ENCODE measurements at places on chromosomes 6 and 20.

GRCh38 chr6:31744422-31744821 is 4.6 kb downstream of the MSH5 start:
- H3K27ac ChIP-seq, result no peak overlapping the region
- no peak overlapping the region for H3K4me3 ChIP-seq
- H3K27me3 ChIP-seq, result no peaks in the 10 kb centered on the region

DNA sequence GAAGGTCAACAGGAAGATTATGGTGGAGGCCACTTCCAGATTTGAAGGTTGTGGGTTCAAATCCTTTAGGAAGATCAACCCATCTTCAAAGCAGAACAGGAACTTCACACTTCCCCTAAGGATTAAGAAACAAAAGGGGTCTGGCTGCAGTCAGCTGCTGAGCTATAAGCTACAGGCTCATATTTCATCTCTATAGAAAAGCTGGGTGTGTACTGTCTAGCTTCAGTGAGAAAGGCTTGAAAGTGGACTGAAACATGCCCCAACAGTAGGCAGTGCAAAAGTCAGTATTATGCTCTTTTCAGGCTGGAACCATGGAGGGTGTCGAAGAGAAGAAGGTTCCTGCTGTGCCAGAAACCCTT is 60.1 kb upstream of the SPDEF start:
- peaks cover 15% of the 10 kb centered on the region for H3K36me3 ChIP-seq
- H3K27ac ChIP-seq, result no peak overlapping the region
- DNase-seq, result no peak
- no peak overlapping the region for H3K4me3 ChIP-seq
- H3K27me3 ChIP-seq, result no peaks in the 10 kb centered on the region

DNA sequence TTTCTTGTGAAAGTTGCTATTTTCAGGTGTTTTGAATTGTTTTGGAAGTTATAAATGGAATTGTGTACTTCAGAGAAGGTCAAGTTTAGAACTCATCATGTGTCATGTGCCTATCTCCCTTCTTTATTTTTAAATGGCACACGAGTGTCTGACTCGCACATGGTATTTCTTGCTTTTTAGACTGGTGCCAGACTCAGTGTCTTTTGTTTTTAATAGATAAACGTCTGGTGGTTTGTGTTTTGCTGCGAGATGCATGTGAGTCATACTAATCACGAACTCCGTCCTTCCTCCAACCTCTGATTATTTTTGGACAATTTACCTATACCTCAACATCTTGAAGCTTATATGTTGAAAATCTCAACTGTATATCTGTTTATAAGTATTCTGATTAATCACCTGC is 292.1 kb downstream of the CDKAL1 start:
- no peaks in the 10 kb centered on the region for H3K27me3 ChIP-seq
- H3K36me3 ChIP-seq, result peaks cover 47% of the 10 kb centered on the region
- peaks cover 10% of the 10 kb centered on the region for H3K4me1 ChIP-seq
- no peak overlapping the region for H3K4me3 ChIP-seq
- no peak overlapping the region for H3K27ac ChIP-seq
- DNase-seq, result no peak

GRCh38 chr6:159037756-159038290 is 7.0 kb downstream of the TAGAP start:
- peaks cover 82% of the 10 kb centered on the region for H3K4me1 ChIP-seq
- peak overlapping the region; percentile 83 for H3K27ac ChIP-seq
- no peaks in the 10 kb centered on the region for H3K27me3 ChIP-seq
- peaks cover 86% of the 10 kb centered on the region for H3K36me3 ChIP-seq

- H3K4me3 ChIP-seq, result no peak overlapping the region
- peaks cover 7% of the 10 kb centered on the region for H3K4me1 ChIP-seq
- no peak for DNase-seq
- H3K36me3 ChIP-seq, result peaks cover 78% of the 10 kb centered on the region
- H3K27me3 ChIP-seq, result no peaks in the 10 kb centered on the region
Observed at GRCh38 chr6:118501765-118502164, 46.3 kb upstream of the PLN start.

DNA sequence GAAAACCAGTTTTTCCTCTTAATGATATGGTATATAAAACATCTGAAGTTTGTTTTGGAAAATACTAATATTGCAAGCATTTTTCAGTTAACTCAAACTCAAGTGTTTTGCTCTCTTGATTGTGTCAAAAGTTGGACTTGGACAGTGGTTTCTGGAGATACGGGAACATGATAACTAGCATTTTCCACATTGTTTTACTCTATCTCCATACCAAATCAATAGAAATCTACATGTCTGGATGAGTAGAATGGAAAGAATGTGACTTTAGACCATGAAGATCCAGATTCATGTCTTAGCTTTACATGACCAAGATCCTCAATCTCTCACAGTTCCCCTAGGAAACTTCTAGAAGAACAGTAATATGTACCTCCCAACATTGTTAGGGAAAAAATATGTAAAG is 22.2 kb upstream of the FBXO30 start:
- H3K27ac ChIP-seq, result no peak overlapping the region
- peaks cover 5% of the 10 kb centered on the region for H3K36me3 ChIP-seq
- no peak for DNase-seq

DNA sequence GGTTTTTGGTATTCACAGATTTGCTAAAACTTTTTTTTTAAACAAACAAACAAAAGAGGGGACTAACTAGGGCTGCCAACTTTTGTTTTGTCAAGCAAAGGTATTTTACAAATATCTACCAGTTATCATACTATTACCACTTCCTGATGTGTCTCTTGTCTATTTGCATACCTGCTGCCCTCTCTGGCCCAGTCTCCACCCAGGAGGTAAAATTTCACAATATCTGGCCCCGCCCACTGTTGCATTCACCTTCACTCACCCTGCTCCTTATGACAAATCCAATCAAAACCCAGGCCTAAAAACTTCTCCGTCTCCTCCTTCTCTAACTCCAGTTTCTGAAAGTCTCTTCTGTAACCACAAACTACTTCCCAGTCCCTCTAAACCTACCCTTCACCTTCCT is 82.2 kb downstream of the TRERF1 start:
- H3K4me3 ChIP-seq, result peak overlapping the region; percentile 2
- peak; percentile 32 for DNase-seq
- peak overlapping the region; percentile 93 for H3K27ac ChIP-seq
- H3K27me3 ChIP-seq, result no peaks in the 10 kb centered on the region
- peaks cover 82% of the 10 kb centered on the region for H3K4me1 ChIP-seq

- peaks cover 3% of the 10 kb centered on the region for H3K4me1 ChIP-seq
- peaks cover 31% of the 10 kb centered on the region for H3K27me3 ChIP-seq
- H3K27ac ChIP-seq, result no peak overlapping the region
- H3K36me3 ChIP-seq, result no peaks in the 10 kb centered on the region
- DNase-seq, result no peak
- no peak overlapping the region for H3K4me3 ChIP-seq
Observed at GRCh38 chr6:16204653-16205376, 33.6 kb upstream of the GMPR start.

GRCh38 chr20:24620937-24621519 is 151.6 kb downstream of the SYNDIG1 start:
- no peak overlapping the region for H3K27ac ChIP-seq
- no peak for DNase-seq
- no peaks in the 10 kb centered on the region for H3K36me3 ChIP-seq
- H3K27me3 ChIP-seq, result peaks cover 6% of the 10 kb centered on the region
- no peak overlapping the region for H3K4me3 ChIP-seq

DNA sequence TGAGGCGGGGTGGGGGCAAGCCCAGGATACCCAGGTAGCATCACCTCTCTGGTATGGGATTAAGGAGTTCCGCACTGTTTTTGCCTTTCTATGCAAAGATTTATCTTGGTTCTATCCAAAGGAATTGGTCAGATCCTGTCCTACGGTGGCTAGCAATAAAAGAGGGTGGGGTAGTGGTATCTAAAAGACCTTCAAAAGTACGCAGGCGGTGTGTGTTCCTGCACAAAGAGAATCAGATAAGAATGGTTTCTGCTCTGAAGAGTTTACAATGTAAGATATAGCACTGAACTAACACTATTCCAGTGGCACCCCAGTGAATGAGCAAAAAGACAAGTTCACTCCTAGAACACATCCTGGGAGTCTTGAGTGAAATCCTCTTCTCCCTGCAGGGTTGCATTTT is 6.3 kb downstream of the MRPS18A start:
- DNase-seq, result no peak
- peaks cover 89% of the 10 kb centered on the region for H3K36me3 ChIP-seq
- peaks cover 39% of the 10 kb centered on the region for H3K4me1 ChIP-seq
- no peak overlapping the region for H3K4me3 ChIP-seq
- peak overlapping the region; percentile 44 for H3K27ac ChIP-seq

DNA sequence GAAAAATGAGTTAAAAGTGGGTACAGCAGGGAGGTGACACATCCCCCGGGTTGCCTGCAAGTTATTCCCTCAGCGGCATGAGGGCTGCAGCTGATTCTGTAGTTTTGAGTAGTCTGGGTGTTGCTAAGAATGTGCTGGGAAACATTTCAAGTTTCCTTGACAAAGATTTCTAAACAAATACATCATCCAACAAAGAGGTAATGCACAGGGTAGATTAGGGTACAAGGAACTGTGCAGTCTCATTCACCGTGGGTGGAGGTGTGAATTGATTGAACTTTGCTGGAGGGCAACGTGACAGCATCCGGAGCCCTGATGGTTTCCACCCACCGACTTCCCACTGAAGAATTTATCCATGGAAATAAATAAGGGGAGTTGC is 21.8 kb downstream of the CASS4 start:
- no peaks in the 10 kb centered on the region for H3K27me3 ChIP-seq
- DNase-seq, result peak; percentile 25
- no peak overlapping the region for H3K4me3 ChIP-seq
- no peaks in the 10 kb centered on the region for H3K36me3 ChIP-seq

DNA sequence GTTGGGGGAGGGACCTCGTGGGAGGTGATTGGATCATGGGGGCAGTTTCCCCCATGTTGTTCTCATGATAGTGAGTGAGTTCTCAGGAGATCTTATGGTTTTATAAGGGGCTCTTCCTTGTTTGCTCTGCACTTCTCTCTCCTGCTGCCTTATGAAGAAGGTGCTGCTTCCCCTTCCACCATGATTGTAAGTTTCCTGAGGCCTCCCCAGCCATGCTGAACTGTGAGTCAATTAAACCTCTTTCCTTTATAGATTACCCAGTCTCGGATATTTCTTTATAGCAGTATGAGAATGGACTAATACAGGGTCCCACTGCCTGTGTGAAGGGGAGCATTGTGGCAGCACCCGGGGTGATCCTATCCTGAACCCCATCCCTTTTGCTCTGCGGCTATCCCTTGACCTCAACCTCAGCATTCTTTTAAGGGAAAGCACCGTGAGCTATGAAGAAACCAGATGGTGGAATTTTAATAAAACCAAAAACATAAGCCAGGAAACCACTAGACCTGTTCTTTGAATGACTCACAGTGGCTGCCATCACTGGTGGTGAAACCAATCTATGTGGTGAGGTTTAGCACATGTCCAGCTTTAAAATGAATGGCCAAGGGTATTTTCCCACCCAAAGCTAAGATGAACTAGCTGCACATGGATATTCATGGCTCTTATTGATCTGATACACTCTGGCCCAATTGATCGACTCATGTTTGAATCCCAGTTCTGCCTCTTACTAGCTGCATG is 62.2 kb downstream of the ZDHHC14 start:
- H3K27ac ChIP-seq, result peak overlapping the region; percentile 86
- H3K27me3 ChIP-seq, result no peaks in the 10 kb centered on the region
- DNase-seq, result no peak
- no peak overlapping the region for H3K4me3 ChIP-seq
- peaks cover 16% of the 10 kb centered on the region for H3K36me3 ChIP-seq

DNA sequence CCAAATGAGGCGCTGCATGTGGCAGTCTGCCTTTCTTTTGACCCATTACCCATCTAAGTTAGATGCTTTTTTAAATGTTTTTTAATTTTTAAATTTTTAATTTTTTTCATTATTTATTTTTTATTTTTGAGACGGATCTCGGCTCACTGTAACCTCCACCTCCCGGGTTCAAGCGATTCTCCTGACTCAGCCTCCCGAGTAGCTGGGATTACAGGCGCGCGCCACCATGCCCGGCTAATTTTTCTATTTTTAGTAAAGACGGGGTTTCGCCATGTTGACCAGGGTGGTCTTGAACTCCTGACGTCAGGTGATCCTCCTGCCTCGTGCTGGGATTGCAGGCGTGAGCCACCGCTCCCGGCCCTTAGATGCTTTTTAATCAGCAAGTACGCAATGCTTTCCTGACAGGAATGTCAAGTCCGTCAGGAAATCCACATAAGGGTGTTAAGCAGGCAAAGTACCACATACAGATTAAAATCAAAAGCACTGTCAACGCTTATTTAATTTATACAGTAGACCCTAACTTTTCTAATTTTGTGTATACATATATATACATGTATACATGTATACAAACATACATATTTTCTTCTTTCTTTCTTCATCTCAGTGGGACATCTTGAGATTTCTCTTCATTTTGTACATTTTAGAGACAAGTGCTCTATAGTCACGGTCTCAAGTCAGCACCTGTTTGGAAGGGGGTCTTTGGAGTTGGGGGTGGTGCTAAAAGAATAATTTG is 995 bp upstream of the GSTA4 start:
- peak overlapping the region; percentile 100 for H3K27ac ChIP-seq
- peak; percentile 64 for DNase-seq
- H3K36me3 ChIP-seq, result peaks cover 18% of the 10 kb centered on the region
- peak overlapping the region; percentile 95 for H3K4me3 ChIP-seq
- peaks cover 46% of the 10 kb centered on the region for H3K4me1 ChIP-seq
- H3K27me3 ChIP-seq, result peaks cover 7% of the 10 kb centered on the region

- peaks cover 6% of the 10 kb centered on the region for H3K4me1 ChIP-seq
- H3K4me3 ChIP-seq, result no peak overlapping the region
- H3K27me3 ChIP-seq, result peaks cover 57% of the 10 kb centered on the region
- DNase-seq, result no peak
- no peaks in the 10 kb centered on the region for H3K36me3 ChIP-seq
Observed at GRCh38 chr6:133834472-133835170, 54.3 kb upstream of the TCF21 start.

DNA sequence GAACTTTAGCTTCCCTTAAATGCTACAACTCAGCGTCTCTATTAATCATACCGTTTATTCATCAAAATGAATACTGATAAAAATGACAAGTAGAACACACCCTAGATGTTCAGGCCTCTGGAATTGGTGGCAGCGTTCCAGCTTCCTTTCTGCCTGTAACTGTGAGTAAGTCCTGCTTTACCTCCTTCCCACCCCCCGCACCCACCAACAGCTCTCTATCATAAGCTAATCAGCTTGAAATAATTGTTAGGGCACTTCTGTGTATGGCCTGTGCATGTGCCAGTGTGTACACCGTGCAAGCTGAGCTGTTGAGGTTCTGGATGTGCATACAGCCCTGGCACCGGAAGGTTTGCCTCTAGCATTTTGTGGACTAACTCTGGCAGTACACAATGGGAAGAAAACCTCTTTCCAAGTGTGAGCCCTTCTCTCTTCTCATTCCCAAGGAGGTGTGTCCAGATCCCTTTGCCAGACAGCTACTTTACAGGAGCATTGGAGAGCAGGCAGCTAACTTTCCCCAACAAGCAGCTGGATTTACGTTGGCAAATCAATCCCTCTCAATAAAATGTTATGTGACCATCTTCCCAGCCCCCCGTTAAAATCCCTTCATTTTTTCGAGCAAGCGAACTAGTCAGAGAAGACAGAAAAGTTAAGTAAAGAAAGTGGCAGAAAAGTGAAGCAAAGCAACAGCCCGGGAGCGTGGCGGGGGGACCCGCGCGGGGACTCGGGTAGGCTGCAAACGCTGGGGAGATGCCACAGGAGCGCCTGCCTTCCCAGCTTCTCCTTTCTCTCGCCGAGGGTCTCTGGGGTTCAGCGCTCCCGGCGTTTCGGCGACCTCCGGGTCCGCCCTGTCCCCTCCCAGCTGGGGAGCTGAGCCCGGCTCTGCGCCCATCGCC is 803 bp upstream of the ADGRG6 start:
- H3K27ac ChIP-seq, result no peak overlapping the region
- no peaks in the 10 kb centered on the region for H3K36me3 ChIP-seq
- DNase-seq, result peak; percentile 30
- peak overlapping the region; percentile 78 for H3K4me3 ChIP-seq
- peaks cover 30% of the 10 kb centered on the region for H3K27me3 ChIP-seq

Data from activated T-cell treated with anti-CD3 and anti-CD28 coated beads, Interleukin-2, amount 50 U/mL, for 24 hours (primary cell).